COR-L47 (cell line): ENCODE measurements at places on chromosomes 7 and 10.

DNA sequence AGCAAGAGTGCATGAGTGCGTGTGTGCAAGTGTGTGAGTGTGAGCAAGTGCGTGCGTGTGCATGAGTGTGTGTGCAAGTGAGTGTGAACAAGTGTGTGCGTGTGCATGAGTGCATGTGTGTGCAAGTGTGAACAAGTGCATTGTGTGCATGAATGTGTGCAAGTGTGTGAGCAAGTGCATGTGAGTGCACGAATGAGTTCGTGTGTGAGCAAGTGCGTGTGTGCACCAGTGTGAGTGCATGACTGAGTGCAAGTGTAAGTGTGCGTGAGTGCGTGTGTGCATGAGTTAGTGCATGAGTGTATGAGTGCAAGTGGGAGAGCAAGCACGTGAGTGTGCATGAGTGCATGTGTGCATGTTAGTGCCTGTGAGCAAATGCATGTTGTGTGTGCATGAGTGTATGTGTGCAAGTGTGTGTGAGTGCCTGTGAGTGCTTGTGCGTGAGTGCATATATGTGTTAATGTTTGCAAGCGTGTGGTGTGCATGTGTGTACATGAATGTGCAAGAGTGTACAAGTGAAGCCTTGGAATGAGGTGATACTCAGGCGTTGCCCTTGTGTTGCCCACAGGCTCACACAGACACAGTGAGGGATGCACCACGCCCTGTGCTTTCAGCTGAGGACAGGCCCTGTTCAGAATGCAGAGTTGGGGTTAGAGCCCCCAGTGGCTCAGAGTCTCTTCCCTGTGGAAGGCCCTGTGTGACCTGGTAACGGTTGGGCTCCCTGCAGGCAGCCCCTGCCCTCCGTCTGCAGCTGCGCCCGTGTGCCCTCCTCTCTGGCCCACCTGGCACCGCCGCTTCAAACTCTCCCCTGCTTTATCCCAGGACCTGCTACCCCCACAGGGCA, 97.1 kb downstream of the NKX6-2 start:
- no peak for DNase-seq

DNA sequence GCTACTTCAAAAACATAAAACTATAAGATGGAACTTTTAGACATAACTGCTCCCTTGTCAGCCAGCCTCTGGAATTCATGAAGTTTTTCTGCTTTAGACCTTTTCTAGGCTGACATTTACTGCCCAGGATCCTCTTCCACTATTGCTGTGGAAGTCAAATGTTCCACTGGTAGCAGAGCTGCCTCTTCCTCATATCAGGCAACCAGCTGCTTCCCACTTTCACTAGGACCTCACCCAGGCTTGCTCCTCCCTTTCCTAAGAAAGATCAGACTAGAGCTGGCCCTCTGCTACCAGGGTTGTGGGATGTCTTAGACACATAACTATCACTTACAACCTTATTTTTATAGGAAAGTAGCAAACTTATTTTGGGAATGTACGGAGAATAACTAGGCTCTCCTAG, 121.5 kb downstream of the CTTNBP2 start:
- DNase-seq = no peak

DNA sequence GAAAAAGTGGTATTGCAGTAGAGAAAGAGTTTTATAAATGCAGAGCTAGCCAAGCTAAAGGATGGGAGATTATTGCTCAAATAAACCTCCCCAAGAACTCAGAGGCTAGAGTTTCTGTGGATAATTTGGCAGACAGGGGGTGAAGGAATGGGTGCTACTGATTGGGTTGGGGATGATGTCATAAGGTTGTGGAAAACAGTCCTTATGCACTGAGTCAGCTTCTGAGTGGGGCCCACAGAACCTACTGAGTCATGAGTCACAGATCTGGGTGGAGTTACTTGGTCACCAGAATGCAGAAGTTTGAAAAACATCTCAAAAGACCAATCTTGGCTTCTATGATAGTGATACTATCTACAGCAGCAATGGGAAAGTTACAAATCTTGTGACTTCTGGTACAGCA, 1146.7 kb downstream of the TYW1 start:
- no peak for DNase-seq

DNA sequence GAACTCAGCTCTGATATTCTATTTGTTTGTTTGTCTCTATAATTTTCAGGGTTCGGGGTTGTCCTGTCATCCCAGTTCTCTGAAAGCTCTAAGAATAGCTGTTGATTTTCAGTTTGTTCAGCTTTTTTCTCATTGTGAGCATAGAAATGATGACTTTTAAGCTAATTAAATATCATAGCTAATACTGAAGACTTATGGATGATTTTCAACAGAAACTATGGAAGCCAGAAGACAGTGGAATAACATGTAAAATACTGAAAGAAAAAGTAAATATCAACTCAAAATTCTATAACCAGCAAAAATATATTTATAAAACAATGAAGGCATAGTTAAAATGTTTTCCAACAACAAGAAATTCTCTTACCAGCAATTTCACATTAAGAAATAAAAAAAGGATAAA, 96.4 kb upstream of the ETV1 start:
- DNase-seq = no peak

- no peak for DNase-seq
Observed at GRCh38 chr7:70571961-70572360, 560.0 kb upstream of the GALNT17 start.

GRCh38 chr7:151432658-151433521, 7.1 kb downstream of the CRYGN start:
- DNase-seq = no peak

DNA sequence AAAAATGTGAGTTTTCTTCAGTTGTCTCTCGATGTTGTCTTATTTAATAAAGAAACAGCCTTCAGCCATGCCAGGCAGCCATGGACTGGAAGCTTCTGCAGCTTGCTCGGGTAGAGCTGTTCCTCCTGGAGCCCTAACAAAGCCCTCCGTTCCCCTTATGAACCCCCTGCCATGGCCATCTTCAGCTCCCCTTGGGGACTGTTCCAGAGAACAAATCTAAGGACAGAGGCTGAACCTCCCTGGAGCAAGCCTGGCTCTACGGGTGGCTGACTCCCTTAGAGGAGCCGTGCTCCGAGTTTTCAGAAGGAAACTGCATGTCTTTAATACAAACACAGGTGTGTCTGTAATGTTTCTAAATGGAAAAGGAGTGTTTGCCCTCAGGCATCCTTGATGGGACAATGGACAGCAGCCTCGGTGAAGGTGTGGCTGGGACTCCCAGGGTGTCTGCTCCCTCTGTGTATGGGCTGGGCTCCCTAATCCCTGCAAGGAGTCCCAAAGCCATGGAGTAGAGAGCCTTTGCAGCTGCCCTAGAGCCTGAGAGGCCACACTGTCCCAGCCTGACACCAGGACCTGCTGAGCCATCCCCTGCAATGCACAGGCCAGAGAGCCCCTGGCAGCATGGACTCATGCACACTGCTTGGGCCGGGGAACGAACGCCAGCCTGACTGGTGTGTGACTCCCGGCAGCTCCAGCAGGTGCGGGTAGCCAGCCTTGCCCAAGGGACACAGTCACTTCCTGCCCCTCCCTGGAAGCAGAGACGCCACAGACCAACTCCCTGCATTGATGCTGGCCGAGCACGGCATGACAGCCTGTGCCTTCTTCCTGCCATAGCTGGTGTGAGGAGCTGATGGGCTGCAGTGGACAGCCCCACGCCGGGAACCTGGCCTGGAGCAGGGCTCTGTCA, 381.8 kb downstream of the TCERG1L start:
- no peak for DNase-seq
